ENCODE measurements at places on chromosomes 1 and 21. TPM values are rescaled to one million over a fixed set of nuclear protein-coding genes. Genes with fewer than 3 reads are reported as not detected.

- DNase-seq = no peak
These were observed 28.6 kb downstream of the KIF26B start for GRCh38 chr1:245183429-245183828.

- DNase-seq = no peak
These were observed 9.0 kb upstream of the EPS8L3 start for GRCh38 chr1:109772658-109773202.

Gene AMY1A
- total RNA-seq = not detected

Gene DRAXIN
- total RNA-seq = 0.07 TPM

Gene GJA9
- not detected for total RNA-seq

Gene CA6
- total RNA-seq = 0.41 TPM

DNA sequence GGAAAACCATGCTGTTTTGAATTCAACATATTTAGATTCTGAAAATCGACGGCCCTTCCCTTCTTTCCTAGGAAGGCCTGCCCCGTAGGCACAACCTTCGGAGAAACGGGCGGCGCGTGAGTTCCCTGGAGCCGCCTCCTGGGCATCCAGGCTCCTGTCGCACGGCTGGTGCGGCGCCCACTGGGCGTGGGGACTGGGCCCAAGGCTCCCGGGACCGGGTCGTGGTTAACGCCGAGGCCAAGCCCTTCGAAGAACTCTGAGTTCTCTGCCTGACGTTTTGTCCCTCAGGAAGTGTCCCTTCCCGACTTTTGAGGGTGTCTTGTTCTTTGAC, 19.2 kb upstream of the TBX15 start:
- no peak for DNase-seq

GRCh38 chr1:220682901-220683576, 7.1 kb upstream of the C1orf115 start:
- DNase-seq = no peak

GRCh38 chr21:45640888-45641479, 2.5 kb upstream of the PCBP3 start:
- DNase-seq = no peak

DNA sequence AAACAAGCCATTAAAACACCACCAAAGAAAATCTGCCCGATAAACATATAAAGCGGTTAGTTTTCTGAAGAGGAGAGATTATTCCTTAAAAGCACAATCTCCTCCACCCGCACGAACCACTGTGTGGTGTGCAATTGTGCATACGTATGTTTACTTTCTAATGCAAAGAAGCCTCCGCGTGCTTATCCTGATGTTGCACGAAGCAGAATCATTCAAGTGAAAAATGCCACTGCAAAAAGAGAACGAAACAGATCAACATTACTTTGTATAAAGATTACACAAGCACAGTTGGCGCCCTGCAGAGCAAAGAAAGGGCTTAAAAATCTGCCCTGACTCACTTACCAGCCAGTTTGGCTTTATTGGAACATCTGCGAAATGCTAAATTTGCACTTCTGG, 166.8 kb downstream of the ZNF281 start:
- DNase-seq = no peak

Gene FCGR1A
- not detected for total RNA-seq

GRCh38 chr1:197197430-197197997, 51.0 kb upstream of the ASPM start:
- DNase-seq = no peak

Gene FAM72C
- 16.9 TPM for total RNA-seq

Gene RNF223
- total RNA-seq = not detected

Gene KCNAB2
- 312 TPM for total RNA-seq

Gene HHAT
- total RNA-seq = 0.43 TPM

Gene MIXL1
- not detected for total RNA-seq

DNA sequence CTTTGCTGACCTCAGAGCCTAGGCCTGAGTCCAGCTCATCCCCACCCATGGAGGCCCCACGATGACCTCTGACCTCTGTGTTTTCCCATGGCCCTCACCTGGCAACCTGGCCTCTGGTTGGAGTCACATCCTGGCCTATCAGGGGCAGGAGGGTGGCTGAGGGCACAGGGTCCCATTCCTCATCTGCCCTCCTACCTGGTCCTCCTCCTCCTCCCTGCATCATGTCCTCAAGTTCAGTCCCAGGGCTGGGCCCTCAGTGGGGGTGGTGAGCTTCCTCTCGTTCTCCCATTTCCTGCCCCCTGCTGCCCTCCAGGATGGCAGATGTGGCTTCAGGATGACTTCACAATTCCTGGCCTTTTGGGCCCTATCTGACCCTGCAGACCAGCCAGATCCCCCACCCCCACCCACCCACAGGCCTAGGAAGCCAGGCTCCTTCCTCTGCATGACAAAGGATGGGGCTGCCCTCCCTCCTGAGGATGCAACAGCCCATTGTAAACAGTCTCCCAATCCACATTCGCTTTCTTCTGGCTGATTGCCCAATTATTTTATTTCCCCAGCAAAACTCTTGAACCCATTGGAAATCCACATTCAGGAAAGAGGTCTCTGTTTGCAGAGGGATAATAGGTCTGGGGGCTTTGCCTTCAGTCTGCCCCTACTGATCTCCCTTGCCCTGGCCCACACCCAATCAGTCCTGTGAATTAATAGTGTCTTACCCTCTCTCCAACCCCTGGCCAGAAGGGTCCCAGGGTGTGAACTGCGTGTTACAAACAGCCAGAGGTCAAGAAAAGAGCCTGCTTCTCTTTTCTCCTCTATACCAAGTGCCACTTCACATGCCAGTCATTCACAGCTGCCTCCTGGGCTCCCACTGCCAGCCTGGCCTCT, 10.3 kb upstream of the LEFTY1 start:
- no peak for DNase-seq

GRCh38 chr1:162178432-162178831, 108.9 kb downstream of the NOS1AP start:
- no peak for DNase-seq

Gene FMO1
- not detected for total RNA-seq

- no peak for DNase-seq
These were observed 18.4 kb downstream of the CCT3 start for GRCh38 chr1:156319664-156320063.

DNA sequence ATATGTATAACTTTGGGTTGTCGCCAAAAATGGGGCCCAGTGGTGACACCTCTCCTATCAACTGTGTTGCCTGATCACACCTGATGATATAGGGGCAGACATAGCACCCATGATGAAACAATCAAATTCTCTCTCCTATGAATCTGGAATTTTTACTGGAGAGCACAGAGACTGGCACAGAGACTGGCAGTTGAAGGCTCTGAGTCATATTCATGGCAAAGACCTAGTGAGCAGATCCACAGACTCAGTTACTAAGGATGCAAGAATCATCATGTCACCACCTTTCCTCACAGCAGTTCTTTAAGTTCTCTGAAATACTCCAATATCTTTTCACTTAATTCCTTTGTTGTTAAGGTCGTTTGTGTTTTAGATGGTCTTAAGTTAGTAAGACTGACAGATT, 60.0 kb downstream of the APCS start:
- DNase-seq = no peak

DNA sequence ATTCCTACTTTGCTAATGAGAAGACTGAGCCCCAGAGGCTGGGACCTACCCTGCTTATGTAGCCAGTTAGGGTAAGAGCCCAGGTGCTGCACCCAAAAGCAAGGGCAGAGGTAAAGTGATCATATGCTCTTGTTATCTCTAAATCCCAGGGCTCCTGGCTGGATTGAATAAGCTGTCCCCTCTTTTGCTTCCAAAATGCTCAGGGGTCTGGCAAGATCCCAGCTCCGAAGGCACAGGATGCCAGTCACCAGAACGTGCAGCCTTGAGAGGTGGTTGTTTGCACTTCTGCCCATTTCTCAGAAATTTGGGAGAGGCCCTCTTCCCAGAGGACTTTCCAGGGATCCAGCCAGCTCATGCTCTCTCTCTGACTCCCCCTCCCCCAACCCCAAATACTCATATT, 142.4 kb upstream of the TMEM51 start:
- no peak for DNase-seq

Gene CNKSR1
- 3.4 TPM for total RNA-seq

DNA sequence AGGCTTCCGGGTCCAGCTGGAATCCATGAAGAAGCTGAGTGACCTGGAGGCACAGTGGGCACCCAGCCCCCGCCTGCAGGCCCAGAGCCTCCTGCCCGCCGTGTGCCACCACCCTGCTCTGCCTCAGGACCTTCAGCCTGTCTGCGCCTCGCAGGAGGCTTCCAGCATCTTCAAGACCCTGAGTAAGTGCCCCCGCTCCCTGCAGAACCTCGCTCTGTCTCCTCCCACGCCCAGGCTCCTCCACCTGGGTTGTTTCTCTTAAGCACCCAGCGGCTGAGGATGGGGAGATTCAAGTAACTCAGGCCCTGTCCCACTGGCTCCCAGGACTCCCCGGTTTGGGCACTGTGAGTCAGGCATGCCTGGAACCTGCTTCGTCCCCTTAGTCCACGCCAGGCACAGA, 1.5 kb downstream of the GUCA2B start:
- DNase-seq = no peak

Gene OR6N1
- total RNA-seq = not detected

Gene RGSL1
- not detected for total RNA-seq

Gene FAM43B
- not detected for total RNA-seq

- DNase-seq = no peak
These were observed 62.5 kb upstream of the ATF3 start for GRCh38 chr1:212545941-212546635.

Gene SPRR2A
- total RNA-seq = not detected

DNA sequence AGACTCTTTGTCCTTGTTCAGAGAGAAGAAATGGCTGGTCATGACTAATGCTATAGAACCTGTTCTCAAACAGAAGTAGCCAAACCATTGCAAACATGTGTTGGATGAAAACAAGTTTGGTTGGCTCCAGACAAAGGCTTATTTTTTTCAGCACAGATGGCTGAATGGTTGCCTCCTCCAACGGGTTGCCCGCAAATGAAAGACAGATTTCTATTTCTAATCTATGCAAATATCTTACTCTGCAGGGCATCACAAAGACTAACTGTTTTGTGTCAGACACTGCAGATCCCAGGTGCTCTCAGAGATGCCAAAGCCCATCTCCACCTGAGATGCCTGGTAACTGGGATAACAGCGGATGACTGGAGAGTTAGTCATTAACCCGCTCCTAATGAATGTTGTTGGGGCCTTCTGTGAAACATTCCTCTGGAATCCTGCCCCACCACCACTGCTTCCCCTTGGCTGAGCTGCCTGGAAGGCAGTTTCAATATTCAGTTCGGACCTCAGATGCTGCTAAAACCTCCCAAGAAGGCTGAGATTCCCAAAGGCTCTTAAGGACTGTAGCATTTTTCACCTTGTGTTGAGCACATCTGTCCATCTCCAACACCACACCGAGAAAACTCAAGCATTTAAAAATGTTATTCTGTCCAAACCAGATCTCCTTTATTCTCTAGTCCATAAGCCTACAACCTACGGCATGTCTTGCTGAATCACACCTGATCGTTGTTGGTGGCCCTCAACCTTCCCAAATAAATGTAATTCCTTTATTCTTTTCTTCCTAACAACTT, 104.4 kb downstream of the PTPN14 start:
- DNase-seq = no peak

GRCh38 chr1:22158654-22159053, 15.8 kb upstream of the WNT4 start:
- DNase-seq = no peak

- no peak for DNase-seq
These were observed 69.8 kb upstream of the SSBP3 start for GRCh38 chr1:54475946-54476516.

DNA sequence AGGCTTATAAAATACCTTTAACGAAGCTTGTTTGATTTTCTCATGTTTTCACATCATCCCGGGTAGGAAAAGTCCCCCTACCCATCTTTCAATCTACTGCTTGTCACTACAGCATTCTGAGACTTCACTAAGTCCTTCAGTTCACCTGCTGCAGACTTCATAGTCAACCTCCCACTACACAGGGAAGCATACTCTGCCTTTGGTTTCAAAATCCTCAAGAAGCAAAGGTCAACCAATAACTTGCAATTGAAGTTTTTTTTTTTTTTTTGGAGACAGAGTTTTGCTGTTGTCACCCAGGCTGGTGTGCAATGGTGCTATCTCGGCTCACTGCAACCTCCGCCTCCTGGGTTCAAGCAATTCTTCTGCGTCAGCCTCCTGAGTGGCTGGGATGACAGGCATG, 4.7 kb upstream of the PTPN22 start:
- DNase-seq = no peak

GRCh38 chr1:4411862-4412261, 242.5 kb upstream of the AJAP1 start:
- DNase-seq = no peak

- DNase-seq = no peak
These were observed 555.5 kb upstream of the NR5A2 start for GRCh38 chr1:199472018-199472417.

- no peak for DNase-seq
These were observed 10.4 kb upstream of the CDC20 start for GRCh38 chr1:43348343-43348808.

DNA sequence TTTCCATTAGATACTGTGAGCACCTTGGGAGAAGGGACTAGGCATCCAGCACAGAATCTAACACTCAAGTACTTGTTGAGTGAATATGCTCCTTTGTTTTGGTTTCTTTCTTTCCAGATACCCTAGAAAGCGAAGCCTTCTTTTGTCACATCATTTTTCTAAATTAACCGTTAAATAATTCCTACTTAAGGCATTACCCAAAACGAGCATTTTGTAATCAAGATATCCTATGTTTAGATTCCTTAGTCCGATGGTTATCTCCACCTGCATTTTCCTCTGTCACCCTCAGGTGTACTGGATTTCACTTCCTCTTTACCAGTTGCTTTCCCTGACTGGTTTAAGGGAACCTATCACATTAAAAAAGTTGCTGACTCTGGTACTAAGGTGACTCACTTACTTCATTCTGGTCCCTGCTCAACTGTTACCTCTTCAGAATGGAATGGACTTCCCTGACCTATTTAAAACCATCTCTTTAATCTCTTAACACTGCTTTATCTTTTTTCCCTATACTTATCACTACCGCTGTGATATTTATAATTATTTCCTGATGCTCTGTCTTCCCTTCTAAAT, 3.2 kb downstream of the B3GALNT2 start:
- DNase-seq = no peak

Gene UBL4B
- total RNA-seq = not detected

Gene RSRP1
- total RNA-seq = 144 TPM

DNA sequence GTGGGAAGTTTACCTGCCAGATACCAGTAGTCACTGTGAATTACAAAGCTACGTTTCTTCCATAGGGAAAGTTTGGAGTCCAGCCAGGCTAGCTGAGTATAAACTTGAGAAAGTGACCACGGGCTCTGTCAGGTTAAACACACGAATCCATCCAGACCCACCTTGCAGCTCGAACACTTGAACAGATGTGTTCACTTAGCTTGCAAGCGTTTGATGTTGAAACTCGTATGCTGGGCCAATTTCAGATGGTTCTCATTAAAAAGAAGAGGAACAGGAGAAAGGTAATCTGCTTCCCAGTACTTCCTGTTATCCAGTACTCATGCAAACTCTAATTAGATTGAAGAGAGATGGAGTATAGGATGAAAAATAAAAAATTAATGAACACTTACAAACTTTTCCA, 636.4 kb downstream of the SMYD3 start:
- DNase-seq = no peak

Gene IGSF3
- 4.6 TPM for total RNA-seq

- DNase-seq = no peak
These were observed 958.3 kb downstream of the ADGRL2 start for GRCh38 chr1:82759035-82759434.

Gene C1QB
- total RNA-seq = not detected

- no peak for DNase-seq
These were observed 1.8 kb upstream of the CAP1 start for GRCh38 chr1:40038697-40039096.

Gene KCNE2
- not detected for total RNA-seq

Gene PDE9A
- total RNA-seq = 16.6 TPM

GRCh38 chr1:229869240-229869639, 197.8 kb upstream of the GALNT2 start:
- DNase-seq = no peak
